ENCODE measurements at places on chromosomes 1 and 21.

DNA sequence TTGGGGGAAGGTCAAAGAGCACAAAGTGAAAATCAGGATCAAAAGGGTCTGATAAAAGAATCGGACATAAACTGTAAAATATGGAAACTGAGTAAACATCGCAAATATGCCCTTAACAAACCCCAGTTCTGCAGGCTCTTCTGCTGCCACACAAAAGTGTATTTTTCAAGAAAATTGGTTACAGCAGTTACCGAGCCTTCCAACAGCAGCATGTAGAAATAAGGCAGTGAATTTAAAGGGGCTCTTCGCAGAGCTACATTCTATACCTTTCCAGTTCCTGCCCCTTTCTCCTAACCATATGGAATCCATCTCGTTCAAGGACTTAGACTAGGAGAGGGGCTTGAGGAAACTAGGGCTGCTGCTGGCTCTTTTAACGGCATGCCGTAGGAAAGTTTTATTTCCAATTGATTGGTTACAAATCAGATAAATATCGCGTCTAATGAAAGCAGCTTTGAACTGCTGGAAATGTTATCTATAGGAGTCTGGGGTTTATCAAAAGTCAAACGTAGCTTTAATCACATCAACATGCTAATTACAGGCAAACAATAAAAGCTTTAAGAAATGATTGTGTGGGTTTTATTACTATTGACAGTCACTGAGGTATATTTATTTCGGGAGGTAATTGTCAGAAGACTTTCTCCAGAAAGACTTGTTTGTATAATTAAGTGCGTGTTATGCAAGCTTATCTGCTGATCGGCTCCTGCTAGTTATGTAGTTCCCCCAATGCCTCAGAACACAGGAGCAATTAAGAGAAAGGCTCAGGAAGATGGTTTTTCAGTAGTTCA lies 59.1 kb downstream of the GORAB start:
- no peak for DNase-seq

DNA sequence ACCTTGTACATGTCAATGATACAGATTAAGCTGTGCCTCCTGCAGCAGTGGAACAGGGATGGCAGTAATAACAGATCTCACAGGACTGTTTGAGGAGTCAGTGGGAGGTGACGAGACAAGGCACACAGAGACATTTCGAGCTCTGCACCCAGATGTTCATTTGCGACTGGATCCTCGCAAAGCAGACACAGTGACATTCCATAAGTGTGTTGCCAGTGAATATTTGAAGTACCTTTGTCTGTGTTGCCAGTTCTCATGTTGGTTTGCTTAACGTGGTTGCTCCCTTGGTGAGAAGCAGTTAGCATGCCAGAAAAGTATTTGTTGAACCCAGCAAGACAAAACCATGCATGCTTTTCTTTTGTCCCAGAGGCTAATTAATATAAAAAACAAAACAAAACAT lies 67.0 kb downstream of the NID1 start:
- DNase-seq, result no peak

GRCh38 chr1:57010511-57010910 lies 44.7 kb upstream of the C8B start:
- no peak for DNase-seq

- DNase-seq, result no peak
These were observed 1.9 kb downstream of the ETNK2 start for GRCh38 chr1:204149635-204150565.

GRCh38 chr1:156749419-156750118 lies 1.9 kb downstream of the HDGF start:
- DNase-seq, result no peak

GRCh38 chr1:53294567-53294966 lies 33.3 kb downstream of the LRP8 start:
- peak; percentile 68 for DNase-seq

DNA sequence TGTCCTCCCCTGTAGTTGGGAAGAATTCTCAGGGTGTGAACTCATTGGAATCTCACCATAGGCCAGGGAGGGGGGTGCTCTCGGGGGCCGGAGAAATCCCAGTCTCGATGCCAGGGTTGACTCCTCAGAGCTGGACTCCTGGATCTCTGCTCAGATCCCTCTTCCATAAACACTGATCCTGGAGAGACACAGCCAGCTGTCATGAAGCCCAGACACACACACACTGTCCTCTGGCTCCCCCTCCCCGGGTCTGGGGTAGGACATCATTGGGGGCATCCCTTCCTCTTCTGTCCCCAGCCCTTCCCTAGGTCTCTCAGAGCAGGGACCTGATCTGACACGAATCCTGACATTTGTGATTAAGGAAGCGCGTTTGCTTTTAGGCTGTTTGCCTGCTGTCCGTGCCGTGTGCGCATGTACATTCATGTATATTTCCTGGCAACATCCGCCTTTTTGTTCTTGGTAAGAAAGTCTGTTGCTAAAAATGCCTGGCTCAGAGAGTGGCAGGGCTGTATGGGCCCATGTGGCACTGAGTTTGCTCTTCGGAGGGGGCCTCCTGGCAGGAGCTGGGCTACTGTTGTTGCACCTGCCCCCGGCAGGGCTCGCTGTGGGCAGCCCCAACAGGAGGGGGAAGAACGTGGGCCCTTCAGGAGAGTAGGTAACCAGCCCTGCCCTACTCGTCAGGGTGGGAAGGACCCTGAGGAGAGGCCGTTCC lies 45.4 kb upstream of the SELENON start:
- no peak for DNase-seq

GRCh38 chr1:210428696-210429095 lies 100.0 kb downstream of the HHAT start:
- DNase-seq, result no peak

DNA sequence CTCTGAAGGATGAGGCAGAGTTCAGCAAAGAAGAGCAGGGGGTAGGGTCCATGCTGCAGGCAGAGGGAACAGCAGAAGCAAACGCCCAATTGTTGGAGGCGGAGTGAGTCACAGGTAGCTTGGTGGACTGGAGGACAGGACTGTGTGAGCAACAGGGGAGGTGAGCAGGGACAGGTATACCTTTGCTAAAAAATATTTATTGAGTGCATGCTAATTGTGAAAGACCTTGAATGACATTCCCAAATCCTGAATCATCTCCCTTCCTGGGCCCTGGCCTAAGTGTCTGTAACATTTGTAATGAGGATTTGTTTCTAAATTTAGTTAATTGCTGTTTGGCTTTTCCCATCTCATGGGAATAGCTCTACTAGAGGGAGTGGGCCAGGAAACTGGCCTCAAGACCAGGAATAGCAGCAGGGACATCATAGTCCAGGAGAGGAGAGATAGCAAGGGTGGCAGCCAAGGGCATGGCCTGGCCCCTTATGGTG lies 123.7 kb downstream of the FOXD2 start:
- DNase-seq, result peak; percentile 79

DNA sequence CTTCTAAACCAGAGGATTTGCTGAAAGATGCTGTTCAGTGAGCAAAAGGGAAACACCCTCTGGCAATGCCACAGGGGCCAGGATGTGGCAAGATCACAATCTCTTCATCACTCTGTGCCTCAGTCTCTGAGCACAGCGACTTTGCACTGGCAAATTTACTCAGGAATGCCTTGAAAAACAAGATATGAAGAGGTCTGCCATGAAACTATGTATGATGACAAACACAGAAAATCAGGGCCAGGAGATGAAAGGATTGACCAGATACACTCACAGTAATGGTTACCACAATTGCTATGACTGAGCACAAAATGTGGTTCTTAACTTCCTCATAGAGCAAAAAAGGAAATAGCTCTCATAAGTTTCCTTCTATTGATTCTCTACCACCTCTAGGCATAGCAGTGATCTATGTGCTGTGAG lies 5.8 kb downstream of the TTC13 start:
- no peak for DNase-seq

DNA sequence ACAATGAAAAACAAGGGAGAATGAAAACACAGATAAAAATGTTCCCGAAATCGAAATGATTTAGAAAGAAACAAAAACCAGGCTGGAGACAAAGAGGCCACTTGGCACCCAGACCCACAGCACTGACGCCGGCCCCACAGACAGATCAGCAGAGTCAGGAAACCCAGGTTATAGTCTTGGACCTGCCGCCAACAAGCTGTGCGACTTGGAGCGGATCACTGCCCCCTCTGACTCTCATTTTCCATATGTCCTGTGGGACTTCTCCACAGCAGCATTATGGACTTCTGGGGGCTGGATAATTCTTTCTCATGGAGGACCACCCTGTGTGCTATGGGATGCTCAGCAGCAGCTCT lies 72.4 kb downstream of the MATN1 start:
- DNase-seq, result no peak

GRCh38 chr1:5571861-5572401 lies 420.3 kb downstream of the NPHP4 start:
- DNase-seq, result no peak

DNA sequence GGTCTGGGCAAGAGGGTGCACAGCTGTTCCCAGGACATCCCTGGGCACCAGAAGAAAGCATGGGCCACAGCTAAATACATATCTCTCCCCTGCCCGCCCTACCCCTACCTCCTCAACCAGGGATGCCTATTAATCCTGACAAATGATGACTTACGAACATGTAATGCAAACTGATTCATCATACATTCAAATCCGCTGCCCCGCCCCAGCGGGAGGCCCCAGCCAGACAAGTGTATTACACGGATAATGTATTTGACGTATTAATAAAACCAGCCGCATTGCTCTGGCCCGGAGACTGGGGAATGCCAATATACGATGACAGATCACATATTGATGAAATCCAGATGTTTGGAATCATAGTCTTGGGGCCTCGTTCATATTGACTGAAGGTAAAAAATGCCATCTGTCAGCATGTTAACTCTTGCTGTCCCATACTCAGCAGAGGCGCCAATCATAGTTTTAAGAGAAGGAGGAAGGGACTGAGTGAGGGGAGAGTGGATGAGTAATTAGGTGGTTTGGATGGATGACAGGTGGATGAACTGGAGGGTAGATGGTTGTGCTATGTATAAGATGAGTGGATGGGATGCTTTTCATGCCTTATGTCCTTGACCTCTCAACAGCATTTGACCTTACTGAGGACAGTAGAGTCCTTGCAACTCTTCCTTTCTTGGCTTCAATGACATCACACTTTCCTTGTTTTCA lies 68.2 kb downstream of the TMEM53 start:
- DNase-seq, result no peak

DNA sequence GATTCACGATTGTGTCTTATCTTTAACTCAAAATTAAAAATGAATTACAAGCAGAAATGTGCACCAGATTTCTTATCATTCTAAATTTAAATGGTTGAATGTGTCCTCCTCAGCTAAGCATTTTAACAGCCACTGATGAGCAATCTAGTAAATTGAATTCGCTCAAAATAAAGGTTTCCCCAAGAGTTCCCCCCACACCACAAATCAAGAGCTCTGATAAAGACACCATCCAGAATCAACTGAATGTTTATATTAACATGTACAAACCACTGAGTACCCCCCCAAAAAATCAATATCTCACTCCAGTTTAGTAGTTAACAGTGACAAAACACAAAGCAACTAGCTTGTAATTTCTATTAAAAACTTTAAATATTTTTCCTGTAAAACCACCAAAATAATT lies 1.9 kb downstream of the GPBP1L1 start:
- DNase-seq, result no peak

GRCh38 chr1:221636967-221637366 lies 104.9 kb downstream of the DUSP10 start:
- no peak for DNase-seq

DNA sequence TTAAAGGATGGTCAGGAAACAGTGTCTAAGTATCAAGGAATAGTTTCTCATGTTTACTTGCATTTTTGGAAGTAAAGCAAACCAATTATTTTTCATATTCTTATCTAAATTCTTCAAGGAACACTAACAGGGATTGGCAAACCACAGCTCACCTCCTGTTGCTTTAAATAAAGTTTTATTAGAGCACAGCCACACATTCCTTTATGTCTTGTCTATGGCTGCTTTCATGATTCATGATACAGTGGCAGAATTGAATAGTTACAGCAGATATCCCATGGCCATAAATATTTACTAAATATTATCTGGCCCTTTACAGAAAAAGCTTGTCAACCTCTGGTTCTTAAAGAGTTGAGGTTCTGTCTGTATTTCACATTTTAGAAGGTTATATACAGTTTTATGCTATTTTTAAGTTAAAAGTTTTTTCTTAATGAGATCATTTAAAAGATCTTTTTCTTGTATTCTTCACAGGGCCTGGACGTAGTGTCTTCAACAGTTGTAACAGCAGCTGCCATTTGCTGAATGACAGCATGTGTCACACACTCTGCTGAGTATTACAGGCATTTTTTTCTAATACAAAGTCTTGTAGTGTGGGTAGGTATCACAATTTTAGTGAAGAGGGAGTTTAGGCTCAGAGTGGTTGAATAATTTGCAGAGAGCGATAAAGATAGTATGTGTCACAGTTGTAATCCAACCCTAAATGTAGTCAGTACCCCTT lies 2.6 kb downstream of the ZNF691 start:
- no peak for DNase-seq

GRCh38 chr1:201505503-201505890 lies 1.4 kb downstream of the CSRP1 start:
- no peak for DNase-seq

DNA sequence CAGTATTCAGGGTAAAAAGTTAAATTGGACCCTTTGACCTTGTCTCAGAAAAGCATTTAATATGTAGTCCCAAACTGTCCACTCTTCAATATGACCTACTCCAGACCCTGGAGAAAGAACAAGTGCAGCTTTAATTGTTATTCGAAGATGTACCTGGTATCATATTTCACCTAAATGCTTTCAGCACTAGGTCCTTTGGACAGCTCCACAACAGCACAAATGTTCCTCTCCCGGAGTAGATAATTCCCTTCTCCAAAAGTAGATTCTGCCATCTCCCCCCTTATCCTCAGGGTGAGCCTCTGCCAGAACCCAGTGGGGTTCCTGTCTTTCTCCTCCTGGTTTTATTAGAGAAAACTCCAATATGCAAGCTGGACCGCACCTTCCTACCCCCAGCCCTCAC lies 104.5 kb upstream of the AJAP1 start:
- no peak for DNase-seq

GRCh38 chr1:32742956-32743355 lies 40.4 kb upstream of the SYNC start:
- no peak for DNase-seq

- no peak for DNase-seq
These were observed 507.1 kb downstream of the PLPP3 start for GRCh38 chr1:56072310-56072709.

DNA sequence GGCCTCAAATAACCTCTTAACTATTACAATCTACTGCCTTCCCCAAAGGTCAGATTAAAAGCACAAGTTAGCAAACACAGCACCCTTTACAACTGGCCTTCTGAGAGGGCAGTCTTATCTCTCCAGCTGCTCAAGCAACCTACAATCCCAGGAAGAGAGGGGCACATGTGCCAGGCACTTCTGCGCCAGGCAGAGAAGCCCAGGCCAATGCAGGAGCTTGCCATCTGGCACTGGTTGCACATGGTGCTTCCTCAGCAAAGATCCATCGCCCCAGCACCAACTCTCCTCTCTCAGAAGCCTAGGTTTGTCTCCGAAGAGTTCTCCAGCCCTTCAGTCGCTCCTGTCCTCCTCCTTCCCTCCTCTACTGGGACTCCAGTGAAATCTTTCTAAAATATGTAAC lies 2.5 kb downstream of the STK40 start:
- DNase-seq, result no peak

GRCh38 chr1:110205591-110206155 lies 4.4 kb upstream of the KCNC4 start:
- DNase-seq, result no peak

GRCh38 chr1:161218301-161219077 lies 3.4 kb downstream of the FCER1G start:
- DNase-seq, result no peak

- no peak for DNase-seq
These were observed 6.7 kb downstream of the TMEM201 start for GRCh38 chr1:9595156-9595967.

GRCh38 chr21:26165331-26165730 lies 5.2 kb downstream of the APP start:
- no peak for DNase-seq
